ENCODE measurements at places on chromosomes 5 and 9.
A peak's percentile ranks its signal among the peaks of the same experiment; 100 is the strongest.

GRCh38 chr9:21434202-21435014 lies 5.8 kb upstream of the IFNA1 start:
- no peak for DNase-seq

DNA sequence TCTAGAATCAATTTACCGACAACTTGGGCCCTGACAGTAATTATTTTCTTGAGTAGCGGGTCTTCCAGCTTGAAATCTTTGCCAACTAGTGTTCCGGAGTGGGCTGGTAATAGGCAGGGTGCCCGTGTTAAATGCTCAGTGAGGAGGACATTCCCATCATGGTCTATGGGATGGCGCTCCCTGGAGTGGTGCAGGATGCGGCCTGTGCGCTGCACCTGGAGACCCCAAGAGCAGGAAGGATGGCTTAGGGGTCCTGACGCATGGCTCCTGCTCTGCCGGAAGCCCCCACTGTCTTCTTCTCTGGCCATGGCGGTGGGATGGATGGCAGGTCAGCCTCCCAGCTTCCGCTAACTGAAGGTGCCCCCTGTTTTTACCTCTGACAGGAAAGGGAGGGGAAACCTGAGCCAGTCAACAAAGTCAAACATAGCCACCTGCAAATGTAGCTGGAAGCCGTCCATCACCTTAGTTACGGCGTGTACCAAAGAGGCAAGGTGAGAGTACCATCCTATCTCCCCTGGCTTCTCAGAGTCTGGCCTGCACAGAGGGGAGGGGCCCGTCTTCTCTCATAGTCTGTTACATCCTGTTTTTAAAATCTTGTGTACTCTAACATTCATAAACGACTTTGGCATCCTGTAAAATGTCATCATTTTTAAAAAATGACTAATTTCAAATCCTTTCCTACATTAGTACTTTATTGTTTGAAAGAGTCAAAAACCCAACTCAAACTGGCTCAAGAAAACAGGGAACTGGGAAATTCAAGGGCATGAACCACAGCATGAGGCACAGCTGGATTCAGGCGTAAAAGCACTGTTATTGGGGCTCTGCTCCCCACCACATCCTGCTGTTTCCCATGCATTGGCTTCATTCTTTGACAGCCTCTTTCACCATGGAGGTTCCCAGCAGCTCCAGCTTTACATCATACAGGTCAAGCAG lies 28.5 kb upstream of the UNC5A start:
- DNase-seq, result peak; percentile 64

- no peak for DNase-seq
Measured at GRCh38 chr9:77598991-77599390, 49.1 kb downstream of the GNA14 start.

DNA sequence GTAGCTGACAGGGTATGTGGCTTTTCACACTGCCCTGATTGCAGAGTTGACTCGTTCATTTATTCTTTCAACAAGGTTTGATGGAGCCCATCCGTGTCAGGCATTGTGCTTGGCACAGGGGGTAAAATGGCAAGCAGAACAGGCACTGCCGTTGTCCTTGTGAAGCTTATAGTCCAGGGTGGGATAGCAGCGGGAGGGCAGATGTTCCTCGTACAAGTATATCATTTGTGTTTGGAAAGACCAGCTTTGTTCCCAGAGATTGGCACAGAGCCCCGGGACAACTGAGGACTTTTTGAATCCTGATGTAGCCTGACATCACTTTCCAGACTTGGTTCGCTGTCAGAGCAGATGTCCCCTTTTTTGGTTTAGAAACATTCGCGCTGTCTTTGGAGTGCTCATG lies 50.9 kb downstream of the MVB12B start:
- DNase-seq, result no peak

- no peak for DNase-seq
Measured at GRCh38 chr9:137064027-137064879, 6.1 kb downstream of the SAPCD2 start.

GRCh38 chr9:70228611-70229010 lies 30.2 kb upstream of the SMC5 start:
- no peak for DNase-seq

GRCh38 chr9:137829260-137829996 lies 48.2 kb upstream of the CACNA1B start:
- no peak for DNase-seq

- peak; percentile 75 for DNase-seq
Measured at GRCh38 chr5:3218916-3219650, 376.5 kb upstream of the IRX1 start.

- DNase-seq, result no peak
Measured at GRCh38 chr9:18111146-18111545, 362.8 kb upstream of the ADAMTSL1 start.

DNA sequence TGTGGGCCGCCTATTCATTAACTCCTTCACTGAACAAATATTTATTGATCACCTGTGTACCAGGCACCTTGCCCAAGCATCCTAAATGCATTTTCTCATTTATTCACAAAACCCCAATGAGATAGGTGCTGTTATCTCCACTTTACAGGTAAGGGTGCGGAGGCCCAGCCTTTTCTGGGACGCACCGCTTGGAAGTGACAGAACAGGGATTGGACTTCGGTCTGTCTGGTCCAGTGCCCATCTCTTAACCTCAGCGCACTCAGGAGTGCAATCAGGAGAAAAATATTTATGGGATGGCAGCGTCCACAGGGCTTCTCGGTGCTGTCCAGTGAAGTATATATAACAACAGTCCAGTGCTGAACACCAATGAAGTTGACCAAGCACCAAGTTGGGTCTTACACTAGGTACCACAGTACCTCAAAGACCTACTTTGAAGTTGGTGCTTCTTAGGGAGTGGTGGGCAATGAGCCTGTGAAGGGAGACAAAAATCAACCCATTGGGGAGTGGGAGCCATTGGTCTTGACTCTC lies 18.9 kb upstream of the GARNL3 start:
- DNase-seq, result no peak

DNA sequence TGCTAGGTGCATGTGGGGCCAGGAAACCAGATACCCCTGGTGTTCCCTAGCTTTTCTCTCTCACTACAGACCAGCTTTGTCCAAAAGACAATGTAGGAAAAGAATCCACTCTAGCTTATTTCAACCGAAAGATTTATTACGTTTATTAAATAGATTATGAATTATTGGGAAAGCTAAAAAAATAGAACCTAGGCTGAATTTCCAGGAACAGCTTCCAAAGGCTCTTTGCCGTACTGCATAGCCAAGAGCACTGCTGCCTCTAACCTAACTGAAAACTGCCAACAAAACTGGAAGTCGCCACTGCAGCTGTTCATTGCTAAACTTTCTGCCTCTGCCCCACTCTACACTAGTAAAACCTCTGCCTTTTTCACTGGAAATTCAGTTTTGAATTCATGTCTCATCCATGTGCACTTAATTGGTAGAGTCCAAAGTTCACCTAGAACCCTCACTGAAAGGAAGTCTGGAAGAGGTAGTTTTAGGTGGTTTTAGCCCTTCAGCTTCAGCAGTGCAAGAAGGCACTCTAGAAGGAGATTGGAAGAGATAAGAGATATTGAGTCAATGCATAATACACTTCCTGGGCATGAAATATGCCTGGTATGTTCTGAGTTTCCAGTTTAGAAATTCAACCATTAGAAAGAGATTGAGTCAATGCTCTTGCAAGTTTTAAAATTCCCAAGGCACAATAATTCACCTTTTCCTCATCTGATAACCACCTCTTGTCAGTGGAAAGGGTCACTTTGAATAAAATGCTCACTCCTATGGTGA lies 927.9 kb downstream of the MAT2B start:
- DNase-seq, result no peak

- DNase-seq, result no peak
Measured at GRCh38 chr5:115751176-115751575, 65.3 kb downstream of the CDO1 start.

- no peak for DNase-seq
Measured at GRCh38 chr5:142849880-142850279, 79.7 kb downstream of the ARHGAP26 start.

DNA sequence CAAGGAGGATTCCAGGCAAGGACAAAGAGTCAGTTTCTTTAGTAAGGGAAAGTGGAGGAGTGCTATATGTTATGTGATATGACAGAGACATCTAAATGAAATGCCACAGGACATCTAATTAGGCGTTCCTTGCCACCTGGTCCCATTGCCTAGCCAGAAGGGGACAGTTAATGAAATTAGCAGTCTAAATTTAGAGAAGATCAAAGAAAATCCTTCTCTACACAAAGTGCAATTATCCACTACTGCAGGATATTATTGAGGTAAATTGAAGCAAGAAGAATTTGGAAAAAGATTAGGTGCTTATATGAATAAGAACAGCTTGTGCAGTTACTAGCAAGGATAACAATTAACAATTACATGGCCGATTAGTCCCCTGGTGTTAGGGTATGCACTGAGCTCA lies 495.3 kb upstream of the NMUR2 start:
- no peak for DNase-seq

GRCh38 chr5:76524868-76525267 lies 98.3 kb downstream of the F2RL2 start:
- DNase-seq, result no peak

- DNase-seq, result no peak
Measured at GRCh38 chr5:172640822-172641358, at the start of gene NEURL1B. Gene NEURL1B, plus strand, starts transcription at chr5:172641263. Its CDS starts 144 bp downstream, at chr5:172641407.

DNA sequence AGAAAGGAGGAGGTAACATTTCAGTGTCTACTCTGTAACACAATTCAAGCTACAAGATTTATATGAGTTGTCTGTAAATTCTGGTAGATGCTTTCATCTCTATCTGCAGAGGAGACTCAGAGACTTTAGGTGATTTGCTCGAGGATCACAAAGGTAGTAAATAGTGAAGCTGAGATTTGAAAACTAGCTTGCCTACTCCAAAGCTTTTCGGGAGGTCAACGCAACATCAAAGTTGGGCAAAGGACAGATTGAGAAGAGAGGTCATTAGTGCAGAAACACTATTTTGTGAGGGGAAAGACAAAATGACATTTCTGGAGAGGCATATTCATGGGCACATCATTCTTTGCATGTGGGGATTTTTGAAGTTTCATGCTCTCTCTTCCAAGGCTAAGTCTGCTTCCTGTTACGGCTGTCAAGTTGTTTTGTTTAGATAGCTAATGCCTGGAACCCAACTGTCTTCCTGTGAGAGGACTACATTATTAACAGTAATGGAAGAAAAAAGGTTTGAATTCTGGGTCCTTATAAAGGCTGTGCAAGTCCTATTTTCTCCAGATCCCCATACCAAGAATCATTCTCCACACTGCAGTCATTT lies 413.5 kb upstream of the ZNF462 start:
- no peak for DNase-seq

DNA sequence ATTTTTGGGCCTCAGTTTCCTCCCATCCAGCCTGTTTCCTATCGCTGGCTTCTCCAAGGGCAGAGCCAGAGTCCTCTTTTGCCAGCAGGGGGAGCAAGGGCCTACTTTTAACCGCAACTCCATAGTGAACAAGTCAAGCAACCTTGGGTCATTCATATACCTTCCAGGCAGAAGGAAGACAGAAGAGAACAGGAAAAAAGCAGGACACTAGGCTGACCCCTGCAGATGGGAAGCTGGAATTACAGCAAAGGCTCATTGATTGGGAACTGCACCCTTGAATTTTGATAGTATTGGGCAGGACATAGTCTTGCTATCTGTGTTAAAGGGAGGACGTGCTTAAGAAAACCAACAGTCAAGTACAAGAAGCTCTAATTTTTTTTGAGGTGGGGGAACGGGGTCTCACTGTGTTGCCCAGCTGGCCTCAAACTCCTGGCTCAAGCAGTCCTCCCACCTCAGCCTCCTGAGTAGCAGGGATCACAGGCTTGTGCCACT lies 30.1 kb downstream of the QRFP start:
- DNase-seq, result no peak

GRCh38 chr5:124637011-124637410 lies 109.4 kb downstream of the ZNF608 start:
- no peak for DNase-seq

- peak; percentile 62 for DNase-seq
Measured at GRCh38 chr5:132476876-132477781, 13.4 kb downstream of the IRF1 start.
